ENCODE measurements at places on chromosomes 1 and 21. TPM values are rescaled to one million over a fixed set of nuclear protein-coding genes. Genes with fewer than 3 reads are reported as not detected.

DNA sequence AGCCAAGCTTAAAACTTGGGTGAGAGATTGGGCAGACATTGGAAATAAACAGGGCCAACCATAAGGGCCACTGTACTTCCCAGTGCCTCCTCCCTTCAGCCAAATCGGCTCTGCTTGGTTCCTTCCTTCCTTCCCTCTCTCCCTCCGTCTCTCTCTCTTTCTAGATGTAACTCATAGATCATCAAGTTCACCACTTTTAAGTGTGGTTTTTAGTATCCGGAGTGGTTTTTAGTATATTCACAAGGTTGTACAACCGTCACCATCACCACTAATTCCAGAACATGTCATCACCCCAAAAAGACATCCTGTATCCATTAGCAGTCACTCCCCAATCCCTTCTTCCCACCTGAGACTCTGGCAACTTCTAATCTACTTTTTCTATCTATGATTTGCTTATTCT, 51.0 kb downstream of the MYSM1 start:
- peak; percentile 20 for DNase-seq

- DNase-seq, result no peak
Measured at GRCh38 chr1:151384584-151384983, 12.1 kb upstream of the SELENBP1 start.

- DNase-seq, result peak; percentile 31
Measured at GRCh38 chr1:30274173-30274970, 449.0 kb downstream of the MATN1 start.

- DNase-seq, result no peak
Measured at GRCh38 chr1:68320349-68320748, 88.0 kb upstream of the WLS start.

DNA sequence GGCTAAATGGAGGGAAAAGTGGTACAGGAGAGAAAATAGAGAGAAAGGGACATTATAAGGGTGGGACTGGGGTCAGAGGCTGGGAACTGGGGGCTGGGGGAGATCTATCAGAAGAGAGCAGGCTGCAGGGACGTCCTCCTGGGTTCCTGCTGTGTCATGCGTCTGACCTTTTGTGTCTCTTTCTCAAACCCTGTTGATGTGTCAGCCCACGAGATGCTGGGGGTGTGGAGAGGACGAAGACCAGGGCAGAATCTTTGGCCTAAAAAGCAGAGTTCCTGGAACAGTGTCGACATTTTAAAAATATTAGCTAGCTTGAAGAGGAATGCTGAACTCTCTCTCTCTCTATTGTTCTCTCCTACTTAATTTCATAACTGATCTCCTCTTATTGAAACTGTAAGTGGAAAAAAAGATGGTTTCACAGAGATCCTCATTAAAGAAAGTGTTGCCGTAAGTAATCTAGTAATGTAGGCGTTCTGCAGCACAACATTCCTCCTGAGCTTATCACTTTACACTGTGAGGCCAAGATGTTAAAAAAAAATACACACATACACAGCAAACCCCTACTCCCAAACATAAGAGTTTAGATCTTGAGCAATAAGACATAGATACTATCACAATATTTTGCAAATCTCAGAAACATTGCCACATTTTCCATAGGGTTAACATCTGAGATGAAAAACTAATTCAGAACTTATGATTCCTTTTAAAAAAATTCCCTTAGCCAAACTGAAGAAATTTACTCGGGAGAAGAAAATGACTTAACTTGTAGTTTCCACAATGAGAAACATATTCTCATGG, 52.6 kb downstream of the RUNX1 start:
- DNase-seq, result no peak

DNA sequence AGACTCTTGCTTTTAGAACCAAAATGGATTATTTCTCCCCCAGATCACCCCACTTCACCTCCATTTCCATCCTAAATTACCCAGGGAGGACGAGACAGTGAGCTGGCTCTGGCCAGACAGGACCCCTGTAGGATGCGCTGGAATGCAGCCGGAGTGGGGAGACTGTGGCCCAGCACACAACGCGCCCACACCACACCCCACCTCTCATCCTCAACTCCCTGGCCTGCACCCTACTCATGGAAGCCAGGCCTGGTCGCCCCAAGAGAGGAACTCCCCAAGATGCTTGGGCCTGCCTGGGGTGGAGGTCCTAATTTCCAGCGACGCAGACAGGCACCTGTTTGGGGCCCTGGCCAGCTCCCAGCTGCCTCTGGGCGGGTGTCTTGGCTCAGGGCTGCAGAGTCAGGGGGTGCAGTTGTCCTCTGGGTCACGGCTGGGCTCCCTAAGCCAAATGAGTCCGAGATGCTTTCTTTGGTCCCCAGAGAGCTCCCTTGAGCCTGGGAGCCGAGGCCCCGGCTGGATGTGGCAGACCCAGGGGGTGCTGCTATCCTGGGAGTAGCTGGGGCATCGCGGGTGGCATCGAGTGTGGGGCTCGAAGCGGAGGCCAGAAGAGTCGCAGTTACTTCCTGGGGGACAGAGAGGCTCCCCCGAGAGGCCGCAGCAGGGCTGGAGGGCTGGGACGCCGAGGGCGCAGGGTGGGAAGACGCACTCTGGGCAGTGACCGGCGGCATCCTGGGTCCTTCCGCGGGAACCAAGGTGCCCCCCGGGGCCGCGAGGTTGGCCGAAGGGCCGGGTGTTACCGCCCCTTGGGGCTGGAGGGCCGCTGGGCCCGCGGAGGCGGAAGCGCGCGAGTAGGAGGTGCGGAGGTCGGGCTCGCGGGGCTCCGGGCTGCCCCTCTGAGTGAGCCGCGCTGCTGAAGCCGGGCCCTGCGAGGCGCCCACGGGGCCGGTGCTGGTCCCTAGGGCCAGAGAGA, 10.4 kb downstream of the CLEC20A start:
- DNase-seq, result no peak

- DNase-seq, result no peak
Measured at GRCh38 chr1:4658643-4659628, 4.5 kb downstream of the AJAP1 start.

GRCh38 chr1:59856725-59857338, 42.1 kb downstream of the HOOK1 start:
- no peak for DNase-seq

DNA sequence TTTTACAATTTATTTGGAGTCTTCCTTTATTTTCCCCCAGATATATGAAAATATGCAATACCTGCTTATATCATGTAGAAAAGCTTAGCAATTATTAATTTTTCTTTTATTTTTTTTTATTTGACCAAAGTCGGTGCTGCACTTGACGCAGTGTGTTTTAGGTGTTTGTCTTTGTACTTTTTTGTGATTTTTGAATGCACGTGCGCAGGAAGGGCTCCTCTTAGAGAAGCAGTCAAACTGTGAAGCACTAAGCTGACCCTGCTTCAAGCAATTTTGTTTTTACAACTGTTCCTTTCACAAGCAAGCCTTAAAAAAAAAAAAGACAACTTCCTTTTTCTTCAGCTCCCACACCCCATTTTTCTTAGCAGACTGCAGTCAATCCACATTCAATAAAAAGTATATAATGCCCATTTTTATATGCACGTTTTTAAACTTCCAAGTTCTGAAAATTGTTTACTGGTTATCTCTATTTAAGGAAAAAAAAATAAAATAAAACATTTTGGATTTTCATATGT, 267.4 kb downstream of the TM2D1 start:
- no peak for DNase-seq

DNA sequence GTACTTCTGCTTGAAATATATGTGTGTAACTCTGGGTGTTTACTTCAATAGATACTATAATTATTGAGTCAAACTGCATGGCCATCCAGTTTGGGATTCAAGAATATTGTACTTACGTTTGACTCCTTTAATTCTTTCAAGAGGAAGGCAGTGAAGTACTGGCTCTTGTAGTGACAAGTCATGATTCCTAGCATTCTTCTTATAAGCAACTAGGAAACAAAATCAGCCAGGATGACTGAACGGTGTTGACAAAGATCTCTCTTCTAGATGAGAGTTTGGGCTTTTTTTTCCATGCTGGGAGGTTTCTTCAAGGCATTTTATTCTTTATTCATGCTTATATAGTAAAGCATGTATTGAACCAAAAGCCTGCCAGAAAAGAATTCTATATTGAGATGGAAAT, 58.3 kb downstream of the CLEC20A start:
- no peak for DNase-seq

- DNase-seq, result no peak
Measured at GRCh38 chr1:197606168-197606845, 169.0 kb downstream of the DENND1B start.

DNA sequence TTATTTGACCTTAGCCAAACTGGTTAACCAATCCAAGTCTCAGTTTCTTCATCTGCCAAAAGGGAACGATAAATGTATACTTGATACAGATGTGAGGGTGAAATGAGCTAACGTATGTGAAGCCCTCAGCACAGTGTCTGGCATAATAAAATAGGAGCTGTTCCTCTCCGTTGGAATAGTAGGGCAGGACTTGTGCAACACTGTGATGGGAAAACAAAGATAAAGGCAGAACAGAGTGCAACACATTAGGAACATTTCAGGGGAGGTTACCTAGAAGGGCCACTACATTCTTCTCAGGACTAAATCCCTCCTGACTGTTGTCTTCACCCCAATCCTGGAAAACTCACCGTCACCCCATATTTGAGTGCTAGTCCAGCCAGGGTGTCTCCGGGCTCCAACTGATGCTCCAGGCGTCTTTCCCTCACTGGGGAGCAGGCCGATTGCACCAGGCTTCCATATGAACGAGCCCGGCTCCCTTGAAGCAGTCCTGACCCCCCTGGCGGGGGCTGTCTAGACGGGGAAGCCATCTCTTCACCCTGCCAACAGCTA, 896 bp downstream of the LYSMD1 start:
- no peak for DNase-seq

DNA sequence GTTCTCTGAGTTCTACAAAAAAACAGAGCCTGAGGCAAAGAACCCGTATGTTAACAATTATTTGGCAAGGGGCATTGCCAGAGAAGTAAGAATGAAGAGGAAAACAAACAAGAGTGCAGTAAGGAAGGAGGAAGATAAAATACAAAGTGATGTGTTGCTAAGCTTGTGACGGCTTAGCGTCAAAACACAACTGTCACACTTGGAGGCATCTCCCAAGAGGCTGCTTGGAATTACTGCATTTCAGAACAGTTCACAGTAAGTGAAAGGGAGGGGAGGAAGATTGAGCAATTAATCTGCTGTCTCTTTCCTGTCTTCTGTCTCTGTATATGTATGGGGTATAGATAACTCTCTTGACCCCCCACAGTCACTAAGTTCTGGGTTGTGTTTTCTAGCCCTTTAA, 1017.0 kb upstream of the TMPRSS15 start:
- no peak for DNase-seq

GRCh38 chr1:18794051-18794450, 65.4 kb downstream of the TAS1R2 start:
- DNase-seq, result no peak

DNA sequence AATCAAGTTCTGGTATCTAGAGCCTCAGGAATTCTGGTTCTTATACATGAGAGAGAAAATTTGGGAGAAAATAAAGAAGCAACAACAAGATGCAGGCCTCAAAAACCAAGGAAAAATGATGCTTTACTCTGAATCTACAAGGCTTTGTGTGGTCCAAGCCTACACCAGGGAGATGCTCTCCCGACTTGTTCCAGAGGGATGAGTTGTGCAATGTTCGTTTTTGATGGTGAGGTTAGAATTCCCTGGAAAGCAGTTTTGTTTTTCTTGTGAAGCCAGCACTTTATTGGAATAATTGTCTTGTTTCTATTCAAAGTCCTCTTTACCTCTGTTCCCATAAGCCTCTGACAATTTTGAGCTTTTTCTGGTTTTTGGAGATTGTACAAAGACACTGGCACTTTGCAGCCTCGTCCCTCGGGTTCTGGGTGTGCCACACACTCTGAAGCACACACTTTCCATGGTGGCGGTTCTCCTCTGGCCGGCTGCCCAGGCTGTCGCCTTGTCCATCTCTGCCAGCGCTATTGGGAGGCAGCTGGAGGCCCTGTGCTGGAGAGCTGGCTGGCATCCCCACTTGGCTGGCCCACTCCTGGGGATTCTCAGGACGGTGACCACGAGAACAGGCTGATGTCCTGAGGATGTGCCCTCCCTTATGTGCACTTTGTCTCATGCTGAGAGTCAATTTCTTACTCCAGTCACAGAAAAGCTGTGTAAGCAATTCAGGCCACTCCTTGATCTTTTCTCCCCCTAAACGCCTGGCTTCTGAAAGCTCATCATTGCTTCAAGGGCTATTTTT, 70.2 kb downstream of the EDEM3 start:
- DNase-seq, result no peak

- DNase-seq, result no peak
Measured at GRCh38 chr1:23354245-23354644, 10.2 kb upstream of the HNRNPR start.

- DNase-seq, result peak; percentile 10
Measured at GRCh38 chr21:26732432-26733221, 112.6 kb downstream of the ADAMTS1 start.

GRCh38 chr1:229238674-229239415, 32.1 kb upstream of the RAB4A start:
- DNase-seq, result no peak

- no peak for DNase-seq
Measured at GRCh38 chr1:108598340-108598739, 38.4 kb downstream of the EEIG2 start.

GRCh38 chr1:17239420-17239819, 9.5 kb upstream of the PADI3 start:
- no peak for DNase-seq

DNA sequence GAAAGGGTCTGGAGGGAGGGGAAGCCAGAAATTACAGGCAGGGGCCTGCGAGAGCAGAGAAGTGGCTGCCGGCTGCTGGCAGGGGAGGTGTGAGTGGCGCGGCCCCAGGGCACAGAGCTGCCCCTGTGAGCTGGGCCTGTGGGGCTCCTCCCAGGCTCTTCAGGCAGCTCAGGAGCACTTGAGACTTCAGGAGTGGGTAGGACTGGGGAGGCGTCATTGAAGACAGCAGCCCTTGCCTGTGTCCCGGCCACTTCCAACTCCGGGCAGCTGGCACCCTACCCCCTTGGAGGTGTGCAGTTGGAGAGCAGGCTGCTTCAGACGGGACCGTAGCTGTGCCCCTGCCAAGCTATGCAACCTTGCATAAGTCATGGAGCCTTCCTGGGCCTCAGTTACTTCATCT, 87.5 kb upstream of the ACTL8 start:
- no peak for DNase-seq

GRCh38 chr21:46066591-46067331, 31.2 kb upstream of the COL6A2 start:
- no peak for DNase-seq

- DNase-seq, result no peak
Measured at GRCh38 chr1:97091679-97092078, 370.1 kb downstream of the PTBP2 start.

CYP4A11 gene
- not detected for total RNA-seq

TMEM167B gene
- total RNA-seq, result 68.0 TPM

USH2A gene
- not detected for total RNA-seq

RSPO1 gene
- not detected for total RNA-seq

PROX1 gene
- total RNA-seq, result not detected

STIL gene
- total RNA-seq, result 1.8 TPM

MTOR gene
- 24.7 TPM for total RNA-seq

APCS gene
- total RNA-seq, result not detected

C1QTNF12 gene
- 3.2 TPM for total RNA-seq

OLFML2B gene
- not detected for total RNA-seq

UMODL1 gene
- 0.54 TPM for total RNA-seq

ANGPTL7 gene
- total RNA-seq, result not detected

LRIG2 gene
- 13.8 TPM for total RNA-seq

FMN2 gene
- not detected for total RNA-seq

PGBD5 gene
- total RNA-seq, result not detected

NKAIN1 gene
- total RNA-seq, result not detected

CD53 gene
- total RNA-seq, result 213 TPM
